ENCODE measurements at places on chromosomes 5 and 9. TPM values are rescaled to one million over a fixed set of nuclear protein-coding genes. Genes with fewer than 3 reads are reported as not detected.
A peak's percentile ranks its signal among the peaks of the same experiment; 100 is the strongest.

AGGF1 gene
- 22.1 TPM for total RNA-seq

PCDHGB3 gene
- 6.2 TPM for total RNA-seq

CLTB gene
- total RNA-seq = 61.3 TPM

ARHGEF37 gene
- 0.72 TPM for total RNA-seq

MACIR gene
- total RNA-seq = 10.3 TPM

HRH2 gene
- 0.36 TPM for total RNA-seq

CCL27 gene
- total RNA-seq = 0.36 TPM

DNA sequence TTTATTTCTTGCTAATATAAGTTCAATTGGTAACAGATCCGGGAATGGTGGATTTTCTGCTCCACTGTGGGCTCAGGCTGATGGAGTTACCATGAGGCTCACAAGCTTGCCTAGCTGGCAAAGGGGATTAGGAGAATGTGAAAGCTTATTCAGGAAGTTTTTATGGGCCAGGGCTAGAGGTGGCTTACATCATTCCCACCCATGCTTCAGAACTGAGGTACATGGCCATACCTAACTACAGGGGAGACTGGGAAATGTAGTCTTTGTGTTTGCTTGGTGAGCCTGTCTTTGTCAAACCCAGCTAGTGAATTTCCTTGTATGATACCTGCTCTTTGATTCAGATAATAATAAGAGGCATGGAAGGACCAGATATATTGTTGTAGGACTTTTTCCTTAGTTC is 105.9 kb upstream of the DHFR start:
- DNase-seq = no peak

GRCh38 chr5:79621056-79621455 is 8.8 kb downstream of the TENT2 start:
- DNase-seq = peak; percentile 66

DNA sequence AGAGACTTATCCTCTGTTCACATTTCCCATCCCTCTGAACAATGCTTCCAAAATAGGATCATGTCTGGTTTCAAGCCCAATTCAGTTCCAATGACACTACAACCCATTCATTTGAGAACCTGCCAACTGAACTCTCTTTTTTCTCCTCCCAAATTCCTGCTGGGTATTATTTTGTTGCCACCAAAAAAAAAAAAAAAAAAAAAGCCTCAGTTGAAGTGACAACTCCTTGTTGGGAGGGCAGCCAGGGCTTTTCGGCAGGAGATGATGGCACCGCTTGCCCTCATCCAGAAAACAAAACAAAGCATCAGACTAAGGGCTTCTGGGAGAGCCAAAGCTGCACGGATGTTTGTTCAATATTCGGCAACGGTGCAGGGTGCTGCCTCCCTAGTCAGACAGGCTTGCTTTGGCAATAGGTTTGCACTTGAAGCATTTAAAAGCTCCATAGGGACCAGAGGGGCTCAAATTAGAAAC is 30.6 kb upstream of the TRIM32 start:
- DNase-seq = no peak

DNA sequence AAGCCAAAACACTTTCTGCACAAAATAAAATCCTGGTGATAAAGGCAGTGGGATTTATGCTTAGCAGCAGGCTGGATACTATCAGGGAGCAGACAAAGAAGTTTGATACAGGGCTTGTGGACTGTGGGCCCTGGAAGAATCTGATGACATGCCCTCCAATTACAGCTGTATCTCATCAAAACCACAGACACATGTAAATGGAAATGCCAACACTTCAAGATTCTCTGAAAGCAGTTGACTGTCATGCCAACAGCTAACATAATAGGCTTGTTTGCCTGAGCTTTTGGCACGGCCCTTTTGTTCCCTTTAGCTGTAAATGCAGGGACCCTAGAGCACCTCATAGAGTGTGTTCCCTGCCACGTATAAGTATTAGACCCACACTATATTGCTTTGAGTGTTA is 114.4 kb downstream of the STK32A start:
- no peak for DNase-seq

- DNase-seq = peak; percentile 94
These were observed 230.3 kb downstream of the AUH start for GRCh38 chr9:91131433-91131839.

DNA sequence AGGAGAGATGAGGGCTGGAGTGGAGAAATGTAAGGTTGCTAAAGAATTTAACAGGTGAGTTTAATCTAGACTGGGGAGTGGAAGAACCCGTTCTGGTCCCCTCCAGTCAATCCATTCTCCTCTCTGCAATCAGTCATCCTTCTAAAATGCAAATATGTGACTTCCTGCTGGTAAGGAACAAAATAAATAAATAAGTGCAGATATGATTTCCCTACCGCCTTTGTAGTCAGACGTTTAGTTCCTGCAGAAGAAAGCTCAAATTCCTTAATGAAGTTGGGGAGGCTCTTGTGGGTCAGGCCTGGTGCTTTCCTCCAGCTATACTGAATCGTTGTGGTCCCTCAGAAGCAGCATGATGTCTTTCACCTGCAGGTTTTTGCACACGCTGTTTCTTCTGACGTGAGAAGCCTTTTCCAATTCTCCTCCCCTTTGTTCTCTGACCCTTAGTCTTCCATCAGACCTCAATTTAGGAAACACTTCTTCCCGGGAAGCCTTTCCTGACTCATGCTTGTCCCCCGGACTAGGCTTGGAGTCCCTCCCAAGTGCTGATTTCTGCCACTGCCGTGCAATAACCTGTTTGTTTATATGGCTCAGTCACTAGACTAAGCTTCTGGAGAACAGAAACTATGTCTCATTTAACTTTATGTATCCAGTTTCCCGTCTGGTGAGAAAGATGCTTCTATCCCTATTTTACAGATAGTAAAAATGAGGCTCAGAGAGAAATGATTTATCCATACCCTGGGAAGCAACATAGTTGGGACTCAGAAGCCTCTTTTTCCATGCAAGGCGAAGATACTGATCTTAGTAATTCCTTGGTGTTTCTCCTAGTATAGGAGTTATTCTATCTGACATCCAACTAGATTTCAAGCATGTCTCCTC is 1.3 kb downstream of the ATP6V1G1 start:
- no peak for DNase-seq

GRCh38 chr5:10635867-10636350 is 72.0 kb downstream of the ANKRD33B start:
- DNase-seq = no peak

DNA sequence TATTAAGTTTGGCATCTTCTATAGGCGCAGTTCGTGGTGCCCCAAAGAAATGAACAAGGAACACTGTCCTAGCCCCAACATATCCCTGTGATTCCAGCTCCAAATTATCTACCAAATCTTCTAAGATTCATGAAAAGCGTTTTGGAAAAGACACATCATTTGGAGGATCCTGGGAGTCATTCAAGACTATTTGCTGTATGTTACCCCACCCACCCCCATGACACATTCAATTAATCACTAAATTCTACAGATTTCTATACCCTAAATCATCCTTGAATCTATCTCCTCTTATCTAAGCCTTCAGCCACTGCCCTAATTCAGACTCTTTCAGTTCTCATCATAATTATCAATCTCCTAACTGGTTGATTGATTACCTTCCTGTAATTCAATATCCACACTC is 5.5 kb upstream of the RUSC2 start:
- peak; percentile 82 for DNase-seq

- no peak for DNase-seq
These were observed 164.4 kb downstream of the FOCAD start for GRCh38 chr9:20848490-20848889.

DNA sequence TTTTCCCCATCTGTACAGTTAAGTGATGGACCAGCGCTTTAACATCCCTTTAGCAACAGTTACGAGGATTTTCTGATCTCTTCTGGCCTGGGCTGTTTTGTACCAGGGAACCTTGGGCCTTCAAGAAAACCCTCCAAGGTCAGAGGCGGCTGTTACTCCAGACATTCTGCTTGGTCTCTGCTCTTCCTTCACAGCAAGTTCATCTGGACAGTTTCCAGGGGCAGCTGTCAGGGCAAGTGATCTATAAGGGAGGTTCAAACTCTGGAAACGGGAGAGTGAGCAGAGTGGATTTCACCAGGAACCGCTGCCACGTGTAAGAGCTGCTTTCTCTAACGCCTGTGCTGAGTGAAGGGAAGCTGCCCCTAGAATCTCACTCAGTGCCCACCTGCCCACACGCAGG is 36.7 kb downstream of the ZNF618 start:
- peak; percentile 25 for DNase-seq

DNA sequence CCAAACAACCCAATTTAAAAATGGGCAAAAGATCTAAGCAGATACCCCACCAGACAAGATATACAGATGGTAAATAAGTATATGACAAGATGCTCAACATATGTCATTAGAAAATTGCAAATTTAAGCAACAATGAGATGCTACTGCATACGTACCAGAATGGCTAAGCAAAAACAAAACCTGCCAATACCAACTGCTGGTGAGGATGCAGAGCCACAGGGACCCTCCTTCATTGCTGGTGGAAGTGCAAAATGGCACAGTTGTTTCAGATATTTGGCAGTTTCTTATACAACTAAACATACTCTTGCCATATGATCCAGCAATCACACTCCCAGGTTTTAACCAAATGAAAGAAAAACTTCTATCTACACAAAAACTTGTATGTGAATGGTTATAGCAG is 178.9 kb downstream of the BARX1 start:
- no peak for DNase-seq

GRCh38 chr9:89801742-89802670 is 197.2 kb downstream of the GADD45G start:
- DNase-seq = no peak

GRCh38 chr5:96114736-96115135 is 153.1 kb upstream of the ELL2 start:
- no peak for DNase-seq

Measured in osteoblast (primary cell).